ENCODE measurements at places on chromosomes 13 and 19. TPM values are rescaled to one million over a fixed set of nuclear protein-coding genes. Genes with fewer than 3 reads are reported as not detected.

GRCh38 chr19:5444431-5444830 lies 10.8 kb upstream of the ZNRF4 start:
- DNase-seq: no peak

- DNase-seq: no peak
Observed at GRCh38 chr13:47837906-47838305, 163.2 kb downstream of the SUCLA2 start.

GRCh38 chr19:37991841-37992248 lies 84.8 kb downstream of the SIPA1L3 start:
- no peak for DNase-seq

Gene FRY
- total RNA-seq: 48.9 TPM

Gene MYH14
- total RNA-seq: 12.9 TPM

Gene EHD2
- 128 TPM for total RNA-seq

- no peak for DNase-seq
Observed at GRCh38 chr13:109656206-109656605, 130.2 kb downstream of the IRS2 start.

DNA sequence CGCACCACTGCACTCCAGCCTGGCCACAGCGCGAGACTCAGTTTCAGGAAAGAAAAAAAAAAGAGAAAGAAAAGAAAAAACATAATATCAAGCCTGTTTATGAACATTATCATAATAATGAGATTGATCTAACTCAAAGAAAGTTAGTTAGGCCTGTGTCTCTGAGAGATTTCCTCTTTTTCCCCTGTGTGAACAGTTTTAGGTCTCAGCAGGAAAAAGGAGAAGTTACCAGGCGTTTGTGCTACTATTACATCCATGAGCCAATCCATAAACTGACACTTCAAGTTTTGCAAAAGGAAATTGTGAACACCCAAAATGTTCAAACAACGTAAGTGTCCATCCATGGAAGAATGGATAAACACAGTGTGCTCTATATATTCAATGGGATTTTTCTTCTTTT lies 3.8 kb downstream of the TARM1 start:
- no peak for DNase-seq

DNA sequence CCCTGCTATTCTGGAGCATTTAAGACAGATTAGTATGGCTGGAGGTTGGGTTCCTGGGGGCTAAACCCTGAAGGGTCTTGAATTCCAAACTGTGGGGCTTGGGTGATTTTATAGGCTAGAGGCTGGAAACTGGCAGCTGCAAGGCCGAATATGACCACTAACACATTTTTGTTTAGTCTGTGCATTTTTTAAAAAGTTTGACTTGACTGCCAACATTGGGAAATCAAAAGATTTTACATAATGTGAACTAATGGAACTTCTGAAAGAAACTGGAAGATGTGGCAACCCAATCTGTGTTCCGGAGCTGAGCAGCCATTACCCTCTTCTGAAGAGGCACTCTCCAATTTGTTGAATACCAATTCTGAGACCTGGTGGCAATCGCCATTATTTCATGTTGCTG lies 5.1 kb downstream of the ZNF784 start:
- no peak for DNase-seq

GRCh38 chr13:48235341-48236135 lies 2.5 kb downstream of the ITM2B start:
- DNase-seq: no peak

GRCh38 chr13:37357548-37357947 lies 241.0 kb downstream of the POSTN start:
- DNase-seq: no peak

DNA sequence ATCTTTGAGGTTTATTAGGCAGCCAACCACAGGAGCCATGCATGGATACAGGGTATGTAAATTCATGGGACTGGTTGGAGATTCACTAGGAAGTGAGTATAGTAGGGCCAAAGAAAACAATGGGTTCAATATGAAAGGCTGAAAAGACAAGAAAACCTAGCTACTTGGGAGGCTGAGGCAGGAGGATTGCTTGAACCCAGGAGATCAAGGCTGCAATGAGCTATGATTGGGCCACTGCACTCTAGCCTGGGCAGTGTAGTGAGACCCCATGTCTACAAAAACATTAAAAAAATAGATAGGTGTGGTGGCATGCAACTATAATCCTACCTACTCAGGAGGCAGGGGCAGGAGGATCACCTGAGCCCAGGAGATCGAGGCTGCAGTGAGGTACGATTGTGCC lies 10.3 kb upstream of the SLC1A5 start:
- no peak for DNase-seq

Gene KISS1R
- total RNA-seq: not detected

GRCh38 chr19:2170987-2171348 lies 7.2 kb downstream of the DOT1L start:
- DNase-seq: no peak

DNA sequence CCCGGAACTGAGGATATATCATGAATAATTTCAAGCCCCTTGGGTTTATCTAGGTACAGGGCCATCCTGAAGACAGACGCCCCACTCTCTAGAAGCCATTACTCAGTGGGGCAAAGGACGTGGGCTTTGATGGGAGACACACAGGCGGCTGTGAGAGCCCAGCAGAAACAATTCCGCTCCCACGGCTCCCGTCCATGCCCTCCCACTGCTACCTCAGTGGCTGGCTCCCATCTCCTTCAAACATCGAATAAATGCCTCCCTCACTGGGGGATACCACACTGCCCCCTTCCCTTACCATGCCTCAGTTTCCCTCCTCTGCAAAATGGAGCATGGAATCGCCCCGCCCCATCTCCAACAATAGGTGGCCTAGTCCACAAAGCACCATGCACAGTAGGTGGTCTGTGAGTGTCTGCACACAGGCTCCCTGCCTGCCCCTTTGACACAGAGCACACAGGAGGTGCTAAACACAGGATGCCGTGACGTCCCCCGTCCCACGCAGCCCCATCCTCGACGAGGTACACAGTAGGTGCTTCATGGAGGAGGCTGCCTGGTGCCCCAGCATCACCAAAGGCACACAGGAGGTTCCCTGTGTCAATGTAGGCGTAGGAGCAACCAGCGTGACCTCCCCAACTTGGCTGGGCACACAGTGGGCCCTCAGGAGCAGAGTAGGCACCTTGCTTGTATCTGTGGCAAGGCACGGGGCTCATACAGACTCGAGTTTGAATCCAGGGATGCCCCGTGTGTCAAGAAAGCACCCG lies 46.0 kb downstream of the PTPRS start:
- DNase-seq: no peak

Gene TPGS1
- total RNA-seq: 118 TPM

Gene PSG2
- total RNA-seq: not detected

Gene DPF1
- not detected for total RNA-seq

DNA sequence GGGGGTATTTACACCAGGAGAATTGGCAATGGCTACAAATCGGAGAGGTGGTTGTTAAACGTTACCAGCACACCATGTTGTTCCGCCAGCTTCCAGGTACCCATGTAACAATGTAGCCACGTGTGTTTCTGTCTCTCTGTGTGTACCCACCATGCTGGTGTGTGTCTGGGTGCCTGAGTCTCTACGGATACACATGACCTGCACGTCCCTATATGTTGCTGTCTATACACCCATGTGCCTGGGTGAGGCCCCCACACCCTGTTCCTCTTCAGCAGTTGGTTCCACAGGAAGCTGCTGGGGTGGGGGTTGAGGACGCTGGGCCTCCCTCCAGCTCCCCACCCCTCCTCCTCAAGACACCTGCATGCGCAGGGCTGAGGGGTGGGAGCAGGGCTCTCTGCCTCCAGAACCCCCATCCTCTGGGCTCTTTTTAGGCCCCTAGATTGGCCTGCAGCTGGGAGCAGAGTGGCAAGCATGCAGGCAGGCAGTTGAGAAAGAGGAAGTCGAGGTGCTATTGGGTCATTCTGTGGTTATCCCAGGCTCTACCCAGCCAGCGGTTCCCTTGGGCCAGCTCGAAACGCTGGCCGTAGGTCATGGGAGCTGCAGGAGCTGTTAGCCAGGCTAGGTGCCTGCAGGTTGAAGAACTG lies at the start of gene ARHGEF18:
Gene ARHGEF18, plus strand, starts transcription at position 351 of the 644 bp plus-strand sequence. CDS start 13,954 bp downstream, outside the sequence.
- no peak for DNase-seq

GRCh38 chr19:50607874-50608785 lies 31.6 kb downstream of the SYT3 start:
- DNase-seq: no peak

Gene TGFBR3L
- not detected for total RNA-seq

Gene ITGBL1
- total RNA-seq: 81.4 TPM

DNA sequence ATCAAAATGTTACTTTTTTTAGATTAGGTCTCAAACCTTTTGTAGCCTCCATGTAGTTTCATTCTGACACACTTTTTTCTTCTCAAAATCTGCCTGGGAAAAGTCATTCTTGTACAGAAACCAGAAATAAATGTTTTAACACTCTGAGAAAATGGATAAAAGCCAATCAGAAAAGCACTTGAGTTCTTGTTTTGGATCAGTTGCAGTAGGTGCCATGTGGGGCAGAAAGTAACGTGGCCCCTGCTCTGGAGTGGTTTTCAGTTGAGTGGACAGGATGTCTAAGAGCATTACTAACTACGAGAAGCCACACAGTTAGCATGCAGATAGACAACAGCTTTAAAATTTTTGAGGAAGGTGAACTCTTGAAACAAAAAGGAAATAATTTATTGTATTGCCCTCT lies 19.1 kb downstream of the GPR183 start:
- no peak for DNase-seq

GRCh38 chr13:95570016-95570415 lies 17.5 kb downstream of the CLDN10 start:
- no peak for DNase-seq

Gene KLK11
- not detected for total RNA-seq

DNA sequence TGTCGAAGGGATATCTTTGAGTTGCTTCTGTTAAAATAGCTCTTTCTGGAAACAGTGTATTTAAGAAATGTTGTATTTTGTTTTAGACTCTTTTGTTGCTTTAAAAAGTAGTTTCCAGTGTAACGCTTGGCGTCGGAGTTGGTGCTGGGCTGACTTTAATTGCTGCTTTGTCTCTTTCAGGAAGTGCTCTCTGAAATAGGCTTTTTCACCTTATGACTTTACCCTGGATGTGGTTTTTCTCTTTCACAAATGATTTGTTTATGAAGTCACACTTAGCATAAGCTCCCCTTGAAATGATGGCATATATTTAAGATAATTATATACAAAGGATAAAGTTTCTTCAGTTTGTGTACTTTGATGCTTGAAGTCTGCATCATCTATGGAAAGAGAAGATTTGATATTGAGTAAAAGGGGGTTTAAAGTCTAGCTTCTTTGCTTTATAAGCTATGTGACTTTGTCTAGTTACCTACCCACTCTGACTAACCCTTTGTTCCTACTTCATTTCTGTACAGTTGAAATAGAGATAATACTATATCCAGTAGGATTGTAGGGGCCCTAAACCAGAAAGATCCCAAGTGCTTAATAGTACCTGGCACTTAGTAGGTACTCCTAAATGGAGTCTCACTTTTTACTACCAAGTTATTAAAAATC lies at the start of gene GPR18:
Gene GPR18, minus strand, starts transcription at position 170 of the 651 bp plus-strand sequence. CDS start 2,507 bp downstream, outside the sequence.
- DNase-seq: no peak

Gene PLIN4
- total RNA-seq: 156 TPM

Gene ZNF829
- 6.5 TPM for total RNA-seq

- DNase-seq: no peak
Observed at GRCh38 chr19:7691497-7691896, 10.4 kb downstream of the FCER2 start.

Gene TNFSF9
- total RNA-seq: 1.2 TPM

DNA sequence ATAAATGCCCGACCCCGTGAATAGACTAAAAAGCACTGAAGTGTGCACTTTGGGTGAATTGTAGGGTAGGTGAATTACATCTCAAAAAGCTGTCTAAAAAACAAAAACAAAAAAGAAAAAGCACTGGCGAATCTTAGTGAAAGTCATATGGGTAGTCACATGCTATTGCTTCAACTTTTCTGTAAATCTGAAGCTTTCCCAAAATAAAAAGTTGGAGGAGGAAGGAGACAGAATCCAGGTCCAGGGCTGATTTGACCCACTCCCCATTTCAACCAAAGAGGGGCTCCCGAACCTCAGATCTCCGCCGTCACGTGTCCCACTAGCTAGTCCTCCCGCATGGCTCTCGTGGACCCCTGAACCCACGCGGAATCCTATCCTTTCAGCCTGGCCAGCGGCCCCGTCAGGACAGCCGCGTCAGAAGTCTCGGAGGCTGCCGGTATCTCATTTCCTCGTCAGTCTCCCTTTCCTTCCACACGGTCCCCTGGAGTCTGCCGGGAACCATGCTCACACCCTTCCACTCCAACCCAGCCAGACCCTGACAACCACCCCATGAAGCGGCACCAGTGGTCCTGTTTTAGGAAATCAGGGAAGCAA lies 6.1 kb downstream of the PPP1R12C start:
- no peak for DNase-seq

DNA sequence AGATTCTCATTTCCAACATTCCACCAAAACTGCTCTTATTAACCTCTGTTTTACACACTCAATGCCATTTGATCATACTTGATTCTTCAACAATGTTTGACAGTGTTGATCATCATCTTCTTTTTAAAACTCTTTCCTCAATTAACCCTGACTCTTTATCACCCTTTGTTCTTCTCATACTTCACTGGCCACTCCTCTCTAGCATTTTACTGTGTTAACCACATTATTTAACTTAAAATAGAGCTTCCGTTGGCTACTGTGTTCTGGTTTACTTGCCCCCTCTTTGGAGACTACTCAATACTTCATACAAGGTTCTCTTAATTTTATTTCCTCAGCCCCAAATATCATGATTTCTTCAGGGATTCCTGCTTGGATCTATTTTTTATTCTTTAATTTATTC lies 121.1 kb upstream of the SPRY2 start:
- no peak for DNase-seq

Gene CACNG6
- total RNA-seq: not detected

Gene KLF1
- not detected for total RNA-seq

Gene SCGB2B2
- 1.4 TPM for total RNA-seq

DNA sequence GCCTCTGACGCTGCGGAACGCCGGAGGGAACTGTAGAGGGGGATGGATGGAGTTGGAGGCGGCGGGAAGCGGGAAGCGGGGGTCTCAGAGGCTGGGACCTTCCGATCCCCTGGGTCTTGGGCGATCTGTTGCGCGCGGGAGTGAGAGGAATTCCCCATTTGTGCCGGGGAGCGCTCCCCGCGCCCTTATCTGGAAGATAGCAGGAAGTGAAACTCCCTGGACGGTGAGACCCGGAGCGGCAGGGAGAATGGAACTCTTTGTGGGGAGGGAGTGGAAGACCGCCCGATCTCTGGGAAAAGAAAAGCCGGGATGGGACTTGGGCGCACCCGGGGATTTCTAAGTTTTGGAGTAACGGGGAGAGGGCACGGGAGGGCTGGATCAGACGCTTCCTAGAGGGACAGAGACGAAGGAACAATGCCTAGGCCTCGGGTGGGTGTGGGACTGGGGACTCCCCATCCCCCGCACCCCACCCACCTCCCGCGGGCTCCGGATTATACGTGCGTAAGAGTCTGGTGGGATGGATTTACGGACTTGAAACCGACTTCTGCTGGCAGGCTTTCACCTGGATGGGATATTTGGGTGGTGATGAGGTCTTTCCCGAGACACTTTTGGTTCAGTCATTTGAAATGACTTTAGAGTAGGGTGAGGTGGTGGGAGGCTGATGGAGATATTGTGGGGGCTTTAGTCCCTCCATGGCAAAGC lies 495 bp downstream of the LSR start:
- no peak for DNase-seq
